DMS53 (cell line): ENCODE measurements at places on chromosomes 6 and 20.

- DNase-seq, result peak; percentile 24
Observed at GRCh38 chr6:72560721-72561593, 60.9 kb upstream of the KCNQ5 start.

GRCh38 chr6:53583451-53583850, 38.5 kb upstream of the GCLC start:
- DNase-seq, result no peak

- no peak for DNase-seq
Observed at GRCh38 chr6:167937301-167937700, 60.2 kb upstream of the KIF25 start.

- no peak for DNase-seq
Observed at GRCh38 chr6:52524918-52525317, 51.9 kb downstream of the TRAM2 start.

DNA sequence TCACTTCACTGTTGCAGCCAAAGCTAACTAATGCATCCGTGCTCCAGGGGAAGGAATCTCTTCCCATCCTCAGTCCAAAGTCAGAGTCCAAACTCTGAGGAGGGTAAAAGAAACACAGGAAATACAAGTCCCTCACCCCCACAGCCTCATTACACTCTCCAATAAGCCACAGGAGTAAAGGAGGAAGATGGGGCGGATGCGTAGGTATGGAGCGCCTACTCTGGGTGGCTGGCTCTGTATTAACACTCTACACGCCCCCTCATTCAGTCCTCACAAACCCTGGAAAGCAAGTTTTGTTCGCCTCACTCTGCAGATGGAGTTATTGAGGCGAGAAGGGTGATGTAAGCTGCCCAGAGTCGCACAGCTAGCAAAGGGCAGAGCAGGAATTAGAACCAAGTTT, 242.9 kb downstream of the NRN1 start:
- no peak for DNase-seq

DNA sequence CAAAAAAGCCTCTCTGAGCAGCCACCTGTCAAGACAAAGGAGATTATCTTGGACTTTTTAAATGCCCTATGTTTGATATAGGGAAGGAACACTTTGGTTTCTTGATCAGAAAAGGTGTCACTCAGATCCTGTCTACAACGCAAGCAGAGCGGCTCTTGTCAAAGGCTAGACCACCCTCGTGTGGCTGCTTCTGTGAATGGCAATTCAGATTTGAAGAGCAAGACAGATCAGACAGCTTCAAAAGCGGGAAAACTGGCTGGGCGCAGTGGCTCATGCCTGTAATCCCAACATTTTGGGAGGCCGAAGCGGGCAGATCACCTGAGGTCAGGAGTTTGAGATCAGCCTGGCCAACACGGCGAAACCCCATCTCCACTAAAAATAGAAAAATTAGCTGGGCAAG, 10.1 kb upstream of the NXT1 start:
- peak; percentile 75 for DNase-seq

- DNase-seq, result no peak
Observed at GRCh38 chr6:165702669-165703068, 39.6 kb upstream of the PDE10A start.

DNA sequence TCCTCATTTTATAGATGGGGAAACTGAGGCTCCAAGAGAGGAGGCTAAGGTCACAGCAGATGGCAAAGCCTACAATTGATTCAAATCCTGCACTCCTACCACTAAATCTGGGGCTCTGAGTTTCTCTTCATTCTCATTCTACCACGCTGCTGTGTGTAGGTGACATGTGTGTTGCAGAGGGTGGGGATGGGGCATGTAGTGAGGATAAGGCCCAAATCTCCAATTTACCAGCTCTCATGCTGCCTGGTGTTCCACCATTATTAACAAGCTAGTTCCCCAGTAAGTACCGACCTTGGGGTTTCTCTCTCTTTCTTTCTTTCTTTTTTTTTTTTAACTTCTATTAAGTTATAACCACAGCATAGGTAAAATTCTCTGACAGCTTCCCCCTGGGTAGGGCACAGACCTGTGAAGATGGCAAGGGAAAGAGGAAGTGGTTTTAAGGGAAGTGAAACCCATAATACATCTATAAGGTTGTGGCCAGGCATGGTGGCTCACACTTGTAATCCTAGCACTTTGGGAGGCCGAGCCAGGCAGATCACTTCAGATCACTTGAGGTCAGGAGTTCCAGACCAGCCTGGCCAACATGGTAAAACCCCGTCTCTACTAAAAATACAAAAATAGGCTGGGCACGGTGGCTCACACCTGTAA, 13.0 kb upstream of the MATN4 start:
- no peak for DNase-seq

GRCh38 chr20:20466341-20466879, 98.5 kb downstream of the INSM1 start:
- DNase-seq, result peak; percentile 40

DNA sequence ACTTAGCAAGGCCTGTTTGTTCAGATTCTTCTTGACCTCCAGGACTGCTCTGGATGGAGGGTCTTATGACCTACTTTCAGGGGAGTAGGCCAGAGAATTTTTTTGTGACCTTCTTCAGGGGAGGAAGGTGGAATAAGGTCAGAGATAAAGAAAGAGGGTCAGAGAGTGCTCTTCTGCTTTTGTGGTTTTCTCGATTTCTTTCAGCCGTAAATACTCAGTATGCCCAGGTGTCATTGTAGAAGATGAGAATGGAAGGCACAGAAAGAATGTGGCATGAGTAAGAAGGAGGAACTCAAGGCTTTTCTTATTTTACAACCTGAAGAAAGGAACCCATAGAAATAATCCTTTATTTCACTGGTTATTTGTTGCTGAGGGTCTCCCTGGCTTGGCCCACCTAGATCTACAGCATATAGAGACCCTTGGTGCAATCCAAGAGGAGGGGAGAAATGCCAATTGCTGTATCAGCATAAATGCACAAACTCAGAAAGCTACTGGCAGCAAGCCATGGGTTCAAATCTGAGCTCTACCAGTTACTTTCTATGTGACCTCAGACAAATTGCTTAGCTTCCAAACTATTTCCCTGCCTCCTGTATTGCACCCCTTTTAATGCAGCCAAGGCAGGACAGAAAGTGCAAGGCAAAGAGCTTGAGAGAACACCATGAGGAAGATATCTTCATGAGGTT, 68.0 kb downstream of the OLIG3 start:
- no peak for DNase-seq

- DNase-seq, result peak; percentile 98
Observed at GRCh38 chr6:36441307-36441894, 1.3 kb downstream of the PXT1 start.

DNA sequence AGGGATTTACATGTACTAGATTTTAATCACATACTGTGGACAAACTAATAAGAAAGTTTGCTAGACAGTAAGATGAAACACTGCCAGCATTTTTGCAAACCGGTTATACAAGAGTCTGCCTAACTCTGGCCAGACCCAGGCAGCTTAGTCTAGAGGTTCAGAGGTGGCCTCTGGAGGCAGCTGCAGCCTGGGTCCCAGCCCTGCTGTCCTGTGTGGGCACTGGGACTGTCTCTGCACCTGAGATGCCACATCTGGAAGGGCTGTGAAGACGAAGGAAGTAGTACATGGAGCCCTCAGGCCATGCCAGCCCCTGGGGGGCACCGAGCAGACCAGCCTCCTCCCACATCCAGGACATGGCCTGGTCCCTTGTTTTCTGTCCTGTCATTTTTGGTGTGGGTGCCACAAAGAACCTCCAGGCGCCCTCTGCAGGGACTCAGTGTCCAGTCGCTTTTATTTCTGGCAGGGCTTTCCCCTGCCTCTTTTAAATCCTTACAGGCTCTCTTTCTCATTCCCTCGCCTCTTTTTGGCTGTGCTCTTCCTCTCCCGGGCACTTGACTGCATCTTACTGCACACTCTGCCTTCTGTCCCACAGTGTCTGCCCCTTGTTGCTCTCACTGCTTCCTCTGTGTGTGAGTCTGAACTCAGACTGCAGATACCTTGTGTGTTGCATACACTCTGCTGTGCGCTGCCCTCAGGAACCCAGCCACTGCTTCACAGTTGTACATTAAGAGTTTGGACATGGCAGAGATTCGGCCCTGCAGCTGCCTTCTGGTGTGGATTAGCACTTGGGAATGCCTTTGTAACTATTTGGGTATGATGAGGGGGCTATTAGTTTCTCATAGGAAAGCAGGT, 216.7 kb downstream of the ZDHHC14 start:
- peak; percentile 60 for DNase-seq

GRCh38 chr6:3341467-3341866, 82.7 kb downstream of the PSMG4 start:
- DNase-seq, result no peak

GRCh38 chr6:18632670-18633410, 245.7 kb downstream of the RNF144B start:
- peak; percentile 45 for DNase-seq

DNA sequence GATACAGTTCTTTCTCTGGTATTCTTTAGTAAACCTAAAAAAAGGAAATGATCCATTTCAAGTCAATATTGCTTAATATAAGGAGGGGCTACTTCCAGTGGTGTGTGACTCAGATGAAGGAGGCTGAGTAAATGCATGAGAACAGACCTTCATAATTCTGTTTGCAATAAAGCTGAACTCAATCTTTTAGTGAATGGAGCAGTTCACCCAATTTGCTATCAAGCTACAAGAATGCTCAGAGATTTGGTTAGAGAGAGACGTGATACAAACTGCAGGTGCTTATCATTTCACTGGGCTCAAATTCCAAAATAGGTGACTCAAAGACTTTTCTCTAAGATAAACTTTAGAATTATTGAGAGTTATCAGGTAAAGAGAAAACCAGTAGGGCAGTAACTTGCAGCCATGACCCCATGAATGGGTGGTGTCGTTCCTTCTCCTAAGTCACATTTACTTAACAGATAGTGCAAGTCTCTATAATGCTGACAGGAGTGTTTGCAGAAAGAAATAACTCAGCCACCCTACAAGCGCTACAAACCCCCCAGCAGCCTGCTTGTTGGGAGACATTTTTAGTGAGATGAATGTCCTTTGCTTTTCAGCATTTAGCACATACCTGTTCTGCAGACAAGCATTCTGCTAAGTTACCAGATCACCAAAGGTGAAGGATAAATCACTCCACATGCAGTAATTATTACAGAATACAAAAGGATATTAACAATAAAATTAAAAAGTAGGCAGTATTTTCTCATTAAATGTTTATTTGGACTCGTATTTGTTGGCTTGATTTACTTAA, 16.4 kb upstream of the BLOC1S5 start:
- DNase-seq, result no peak

GRCh38 chr6:144033816-144034735, 26.0 kb upstream of the PLAGL1 start:
- DNase-seq, result no peak

DNA sequence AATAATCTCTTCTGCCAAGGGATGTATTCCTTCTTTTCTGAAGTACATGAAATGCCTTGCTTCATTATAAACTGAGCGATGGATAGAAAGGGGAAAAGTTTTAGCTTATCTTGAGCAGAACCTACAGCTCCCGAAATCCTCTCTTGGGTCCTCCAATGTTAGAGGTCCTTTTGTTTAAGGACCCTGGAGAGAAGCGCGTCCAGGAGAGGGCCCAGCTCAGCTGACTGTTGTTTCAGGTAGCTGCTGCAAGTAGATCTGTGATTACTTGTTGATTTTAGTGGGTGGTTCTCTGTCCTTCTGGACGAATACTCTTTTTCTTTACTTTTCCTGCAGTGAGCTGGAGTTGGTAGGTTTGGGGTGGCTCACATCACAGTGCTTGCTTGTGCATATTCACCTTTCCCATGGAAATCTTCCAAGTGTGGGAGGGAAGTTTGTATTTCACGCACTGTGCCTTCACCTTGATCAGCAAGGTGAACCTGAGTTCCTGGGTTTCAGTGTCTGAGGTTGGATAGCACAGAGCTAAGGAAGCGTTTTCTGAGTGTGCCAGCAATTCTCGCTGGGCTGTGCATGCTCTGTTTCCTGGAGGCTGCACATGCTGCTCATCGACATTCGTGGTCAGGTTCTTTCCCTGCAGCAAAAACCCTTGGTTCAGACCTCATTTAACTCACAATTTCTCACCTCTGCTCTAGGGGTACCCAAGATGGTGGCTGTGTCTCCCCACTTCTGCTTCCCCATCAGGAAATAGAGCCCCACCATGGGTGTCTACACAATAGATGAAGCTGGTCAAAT, 176.3 kb downstream of the JARID2 start:
- DNase-seq, result no peak

DNA sequence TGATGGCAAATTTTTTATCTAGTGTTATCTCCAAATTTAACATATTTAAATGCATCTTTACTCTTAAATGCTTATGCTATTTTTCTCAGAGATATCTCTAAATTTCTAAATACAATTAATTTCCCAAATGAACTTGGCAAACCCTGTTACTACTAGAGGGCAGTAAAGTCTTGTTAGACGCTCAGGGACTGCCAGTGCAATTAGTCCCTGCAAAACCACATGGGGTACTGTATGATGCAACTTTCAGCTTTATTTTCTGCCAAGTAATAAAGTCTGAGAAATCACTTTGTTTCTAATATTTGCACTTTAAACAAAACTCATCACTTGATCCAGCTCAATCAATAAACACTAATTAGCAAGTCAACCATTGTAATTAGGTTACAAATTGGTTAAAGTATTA, 76.0 kb upstream of the ADGRB3 start:
- peak; percentile 79 for DNase-seq

DNA sequence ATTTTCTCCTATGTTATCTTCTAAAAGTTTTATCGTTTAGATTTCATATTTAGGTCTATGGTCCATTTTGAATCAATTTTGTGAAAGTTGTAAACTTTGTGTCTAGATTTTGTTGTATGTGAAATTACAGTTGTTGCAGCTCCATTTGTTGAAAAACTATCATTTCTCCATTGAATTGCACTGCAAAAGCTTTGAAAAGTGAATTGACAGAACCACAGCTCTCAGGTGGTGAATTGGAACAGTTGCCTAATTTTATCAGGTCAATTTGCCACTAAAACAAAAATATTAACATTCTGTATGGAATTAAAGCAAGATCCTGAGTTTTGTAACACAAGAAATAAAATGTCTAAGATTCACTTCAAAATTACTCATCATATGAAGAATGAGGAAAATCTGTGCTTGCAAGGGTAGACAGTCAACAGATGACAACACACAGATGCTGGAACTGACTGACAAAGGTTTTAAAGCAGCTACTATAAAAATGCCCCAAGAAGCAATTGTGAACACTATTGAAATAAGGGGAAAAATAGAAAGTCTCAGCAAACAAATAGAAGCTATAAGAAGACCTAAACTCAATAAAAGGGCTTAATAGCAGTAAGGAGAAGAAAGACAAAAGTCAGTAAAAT, 346.7 kb downstream of the PAX1 start:
- no peak for DNase-seq

GRCh38 chr6:152637296-152638047, at the start of gene SYNE1:
Gene SYNE1, minus strand, starts transcription at chr6:152637362. Its CDS starts 9,031 bp downstream, at chr6:152628331.
- peak; percentile 36 for DNase-seq

DNA sequence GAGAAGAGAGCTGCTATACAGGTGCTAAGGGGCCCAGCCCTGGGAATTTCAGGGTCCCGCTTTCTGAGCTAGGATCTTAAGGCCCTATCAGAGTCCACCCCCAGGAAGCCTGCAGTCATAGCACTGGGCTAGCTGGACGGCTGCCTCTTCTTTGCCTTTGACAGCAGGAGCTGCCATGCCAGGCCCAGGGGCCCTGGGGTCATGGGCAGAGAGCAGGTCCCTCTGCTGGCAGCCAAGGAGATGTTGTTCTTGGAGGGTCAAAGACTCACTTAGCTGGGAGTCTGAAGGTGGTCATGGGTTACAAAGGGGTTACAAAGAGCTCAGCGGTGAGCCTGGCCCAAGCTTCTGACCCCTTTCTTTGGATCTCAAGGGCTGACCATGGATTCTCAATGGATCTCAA, 52.7 kb downstream of the RPP21 start:
- DNase-seq, result no peak
